ENCODE measurements at places on chromosomes 13 and 19.
A peak's percentile ranks its signal among the peaks of the same experiment; 100 is the strongest.

GRCh38 chr13:43150369-43151207 lies 127.2 kb downstream of the DNAJC15 start:
- no peak for DNase-seq

DNA sequence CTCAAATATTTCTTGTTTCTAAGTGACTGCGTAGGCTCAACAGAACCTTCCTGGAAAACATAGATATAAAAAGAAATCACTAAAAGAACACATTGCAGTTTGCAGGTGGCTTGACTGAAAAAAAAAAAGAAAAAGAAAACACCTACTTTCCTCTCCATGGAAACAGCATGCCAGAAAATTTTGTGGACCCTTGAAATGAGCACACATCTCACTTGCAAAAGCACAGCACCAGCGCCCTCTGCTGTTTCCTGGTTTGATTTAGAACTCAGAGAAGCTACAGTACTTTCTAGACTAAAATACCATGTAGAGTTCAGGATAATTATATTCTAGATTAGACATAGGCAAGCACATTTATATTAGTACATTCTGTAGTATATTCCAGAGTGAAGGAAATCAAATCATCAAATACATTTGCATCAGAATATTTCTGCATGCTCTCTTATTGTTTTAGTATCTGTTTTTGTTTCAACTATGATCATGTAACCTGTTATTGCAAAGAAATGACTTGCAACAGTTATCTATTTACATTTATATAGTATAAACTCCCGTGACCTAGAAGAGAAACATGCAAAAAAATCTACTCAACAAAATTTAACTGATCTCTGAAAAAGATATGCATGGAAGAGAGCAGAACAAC lies 22.3 kb upstream of the XPO4 start:
- DNase-seq: peak; percentile 77

- no peak for DNase-seq
Measured at GRCh38 chr19:19270749-19271571, 2.1 kb downstream of the TM6SF2 start.

- no peak for DNase-seq
Measured at GRCh38 chr13:35565273-35565672, 88.8 kb upstream of the MAB21L1 start.

GRCh38 chr19:46451352-46451751 lies 20.0 kb downstream of the PNMA8A start:
- DNase-seq: peak; percentile 69

DNA sequence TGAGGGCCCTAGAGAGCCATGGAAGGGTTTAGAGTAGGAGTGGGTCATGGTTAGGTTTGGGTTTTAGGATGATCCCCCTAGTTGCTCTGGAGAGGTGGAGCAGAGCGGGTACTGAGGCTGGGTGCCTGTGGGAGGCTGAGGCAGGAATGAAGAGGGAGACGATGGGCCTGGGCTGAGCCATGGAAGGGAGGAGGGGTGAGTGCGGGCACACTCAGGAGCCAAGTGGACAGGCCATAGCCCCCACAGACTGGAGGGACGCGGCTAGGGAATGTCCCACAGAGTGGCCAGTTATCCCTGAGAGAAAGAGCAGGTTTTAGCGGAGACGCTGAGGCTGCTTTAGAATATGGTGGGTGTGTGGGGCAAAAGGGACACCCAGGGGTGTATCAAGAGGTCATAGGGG lies 6.0 kb upstream of the CATSPERG start:
- no peak for DNase-seq

Measured in prostate gland (tissue), 2 donors.